ENCODE measurements at places on chromosomes 7 and 10.

- DNase-seq, result no peak
These were observed 153.4 kb downstream of the BMPER start for GRCh38 chr7:34058801-34059135.

GRCh38 chr10:50447691-50448090 lies 176.1 kb downstream of the SGMS1 start:
- DNase-seq, result no peak

DNA sequence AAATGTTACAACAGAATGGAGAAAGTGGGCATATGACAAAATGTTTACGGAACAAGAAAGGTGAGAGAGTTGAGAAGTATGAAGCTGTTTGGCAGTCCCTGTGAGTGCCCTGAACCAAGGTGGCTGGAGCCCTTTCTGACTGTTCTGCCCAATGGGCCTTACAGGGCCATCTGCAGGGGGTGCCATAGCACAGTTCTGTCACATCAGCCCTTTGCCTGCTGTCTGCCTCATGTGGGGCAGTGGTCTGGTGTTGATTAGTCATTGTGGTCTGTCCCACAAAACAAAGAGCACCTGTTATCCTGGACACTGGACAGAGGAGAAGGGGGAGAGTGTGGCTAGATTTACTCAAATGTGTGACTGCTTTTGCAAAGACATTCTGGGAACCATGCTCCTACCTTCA lies 51.5 kb upstream of the OSBPL3 start:
- no peak for DNase-seq

DNA sequence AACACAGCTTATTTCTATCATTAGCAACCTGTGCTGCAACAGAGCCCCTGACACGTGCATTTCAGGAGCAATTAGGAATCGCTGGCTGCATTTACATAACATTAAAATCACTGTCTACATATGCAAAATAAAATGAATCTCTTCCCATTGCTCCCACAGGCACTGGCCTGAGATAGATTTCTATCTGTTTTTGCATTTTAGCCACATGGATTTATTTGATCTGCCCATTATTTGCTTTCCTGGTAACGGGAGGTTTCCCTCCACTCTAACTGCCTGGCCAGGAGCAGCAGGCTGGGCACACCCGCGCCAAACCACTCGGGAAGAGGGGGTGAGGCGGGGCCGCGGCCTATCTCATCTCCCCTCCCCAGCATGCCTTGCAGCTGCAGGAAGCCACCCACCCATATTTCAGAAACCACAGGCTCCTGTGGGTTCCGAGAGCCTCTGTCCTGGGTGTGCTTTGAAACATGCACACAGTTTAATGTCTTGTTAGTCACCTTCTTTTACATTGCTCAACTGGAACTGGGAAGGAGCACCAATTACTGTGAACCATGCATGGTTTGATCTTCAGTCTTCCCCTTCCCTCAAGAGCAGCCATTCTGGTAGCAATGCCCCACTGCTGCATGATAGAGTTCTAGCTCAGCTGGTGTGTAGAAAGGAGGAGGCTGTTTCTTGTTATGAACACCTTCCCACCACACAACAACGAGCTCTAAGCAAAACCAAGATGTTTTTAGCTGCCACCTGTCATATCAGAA lies 37.7 kb upstream of the IKZF1 start:
- no peak for DNase-seq

- DNase-seq, result no peak
These were observed 16.8 kb downstream of the MACC1 start for GRCh38 chr7:20200361-20200760.

- no peak for DNase-seq
These were observed 383.4 kb upstream of the ADARB2 start for GRCh38 chr10:2120746-2121145.
